ENCODE measurements at places on chromosomes 4 and X.

DNA sequence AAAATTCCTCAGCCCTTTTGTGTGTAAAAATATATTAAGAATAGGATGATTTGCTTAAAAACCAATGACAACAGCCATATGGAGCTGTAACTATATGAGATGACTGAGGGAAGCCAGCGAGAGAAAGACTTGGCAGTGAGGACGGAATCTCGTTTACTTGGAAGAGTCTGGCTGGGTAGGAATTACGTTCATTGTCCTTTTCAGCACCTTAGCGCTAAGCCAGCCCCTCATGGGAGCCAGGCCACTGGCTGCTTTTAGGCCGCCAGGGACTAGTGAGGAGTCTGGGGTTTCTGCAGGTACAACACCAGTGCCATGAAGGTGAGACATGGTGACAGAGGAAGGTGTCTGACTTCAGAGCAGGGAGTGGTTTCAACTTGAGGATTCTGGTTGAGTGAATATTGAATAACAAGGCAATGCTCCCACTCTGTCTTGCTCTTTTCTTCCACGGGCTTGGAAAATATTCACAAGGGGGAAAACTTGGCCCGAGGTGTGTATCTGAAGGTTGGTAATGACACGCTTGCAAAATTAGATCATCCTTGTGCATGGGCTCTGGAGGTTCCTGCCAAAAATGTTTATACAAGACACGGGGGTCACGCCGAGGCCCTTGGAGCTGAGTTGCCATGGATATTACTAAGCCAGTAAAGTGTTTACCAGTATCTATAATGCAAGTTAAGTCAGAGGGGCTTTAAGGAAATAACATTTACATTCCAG, 17.4 kb downstream of the KLF3 start:
- no peak for DNase-seq

- DNase-seq, result no peak
These were observed 95.4 kb upstream of the BANK1 start for GRCh38 chr4:101695176-101695575.

DNA sequence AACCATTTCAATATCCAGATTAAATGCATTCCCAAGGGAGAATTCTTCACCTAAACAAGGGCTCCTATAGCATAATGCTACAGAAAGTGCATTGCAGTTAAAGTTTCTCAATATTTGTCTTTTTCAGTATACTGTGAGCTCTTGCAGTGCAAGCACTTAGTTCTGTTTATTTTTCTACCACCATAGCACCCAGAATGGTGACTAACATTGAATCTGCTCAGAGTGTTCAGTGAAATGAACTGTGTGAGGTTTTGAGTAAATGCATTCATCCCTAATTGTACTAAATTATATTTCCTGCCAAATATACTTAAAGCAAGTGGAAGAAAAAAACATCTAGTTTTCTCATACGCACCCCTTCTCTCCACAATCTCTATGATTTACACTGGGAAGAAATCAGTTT, 383.9 kb downstream of the PCDH7 start:
- no peak for DNase-seq

GRCh38 chr4:2061186-2062131, 2.3 kb downstream of the NAT8L start:
- no peak for DNase-seq

DNA sequence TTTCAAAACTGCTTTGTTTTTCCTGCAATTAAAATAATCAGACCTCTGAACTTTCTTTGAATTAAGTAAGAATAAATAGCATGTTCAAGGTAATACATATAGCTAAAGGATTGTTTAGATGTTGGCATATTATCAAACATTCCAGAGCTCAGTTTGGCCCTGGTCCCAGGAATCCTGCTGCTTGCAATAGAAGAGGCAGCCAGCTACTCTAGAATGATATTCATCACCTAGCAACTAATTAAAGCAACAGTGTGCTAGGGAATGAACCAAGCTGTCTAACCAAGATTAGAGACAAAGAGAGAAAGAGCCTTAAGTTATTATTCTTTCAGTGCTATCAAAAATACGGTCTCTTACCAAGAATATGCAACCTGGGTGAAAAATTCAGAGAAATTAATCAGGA, 460.9 kb downstream of the GABRG1 start:
- DNase-seq, result no peak

- no peak for DNase-seq
These were observed 60.8 kb downstream of the COQ2 start for GRCh38 chr4:83223781-83224180.

Data from CD4-positive, alpha-beta T cell treated with Interleukin-2 at 100 ng/mL for 4 hours (primary cell).